ENCODE measurements at places on chromosomes 1 and 21.

DNA sequence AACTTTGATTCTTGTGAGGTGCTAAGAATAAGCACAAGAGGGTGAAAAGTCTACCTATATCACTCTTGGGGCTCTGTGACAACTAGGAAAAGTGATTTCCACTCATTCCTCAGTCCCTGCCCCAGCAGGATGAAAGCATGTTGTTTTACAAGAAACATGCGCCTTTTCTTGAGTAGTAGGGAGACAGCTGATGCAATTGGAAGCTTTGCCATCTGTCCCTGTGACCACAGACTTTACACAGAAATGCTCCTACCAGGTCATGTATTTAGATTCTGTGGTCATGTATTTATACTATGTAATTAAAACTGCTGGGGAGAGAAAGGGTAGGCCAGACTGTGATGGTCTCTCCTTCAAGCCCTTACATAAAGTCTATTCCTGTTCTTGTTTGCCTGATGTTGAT lies 445.5 kb downstream of the PTPRC start:
- no peak for DNase-seq

DNA sequence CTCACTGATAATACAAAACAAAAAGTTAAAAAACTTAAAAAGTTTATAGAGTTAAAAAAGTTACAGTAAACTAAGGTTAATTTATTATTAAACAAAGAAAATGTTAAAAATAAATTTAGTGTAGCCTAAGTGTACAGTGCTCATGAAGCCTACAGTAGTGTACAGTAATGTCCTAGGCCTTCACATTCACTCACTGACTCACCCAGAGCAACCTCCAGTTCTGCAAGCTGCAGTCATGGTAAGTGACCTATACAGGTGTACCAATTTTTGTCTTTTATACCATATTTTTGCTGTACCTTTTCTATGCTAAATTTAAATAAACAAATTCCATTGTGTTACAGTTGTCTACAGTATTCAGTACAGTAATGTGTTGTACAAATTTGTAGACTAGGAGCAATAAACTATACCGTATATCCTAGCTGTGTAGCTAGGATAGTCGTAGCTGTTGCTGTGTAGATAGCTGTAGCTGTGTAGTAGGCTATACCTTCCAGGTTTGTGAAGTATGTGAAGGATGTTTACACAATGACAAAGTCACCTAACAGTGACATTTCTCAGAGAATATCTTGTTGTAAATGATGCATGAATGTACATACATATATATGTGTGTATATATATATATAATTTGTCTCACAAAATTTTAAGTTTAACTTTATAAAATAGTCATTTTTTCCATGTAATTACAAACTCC lies 140.2 kb downstream of the TGFB2 start:
- DNase-seq = no peak

GRCh38 chr1:198563583-198563982 lies 23.1 kb upstream of the ATP6V1G3 start:
- no peak for DNase-seq

DNA sequence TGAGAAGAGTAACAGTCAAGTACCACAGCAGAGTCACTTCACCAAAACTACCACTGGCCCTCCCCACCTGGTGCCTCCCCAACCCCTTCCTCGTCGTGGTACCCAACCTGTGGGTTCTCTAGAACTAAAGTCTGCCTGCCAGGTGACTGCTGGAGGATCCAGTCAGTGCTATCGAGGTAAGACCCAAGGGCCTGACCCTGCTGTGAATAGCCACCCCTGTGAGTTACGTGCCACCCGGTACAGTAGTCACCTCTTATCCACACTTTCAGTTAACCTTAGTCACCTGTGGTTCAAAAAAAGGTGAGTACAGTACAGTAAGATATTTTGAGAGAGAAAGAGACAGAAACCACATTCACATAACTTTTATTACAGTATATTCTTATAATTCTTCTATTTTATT lies 16.5 kb downstream of the TTF2 start:
- no peak for DNase-seq

GRCh38 chr1:115233598-115233997 lies 104.5 kb downstream of the NGF start:
- no peak for DNase-seq

DNA sequence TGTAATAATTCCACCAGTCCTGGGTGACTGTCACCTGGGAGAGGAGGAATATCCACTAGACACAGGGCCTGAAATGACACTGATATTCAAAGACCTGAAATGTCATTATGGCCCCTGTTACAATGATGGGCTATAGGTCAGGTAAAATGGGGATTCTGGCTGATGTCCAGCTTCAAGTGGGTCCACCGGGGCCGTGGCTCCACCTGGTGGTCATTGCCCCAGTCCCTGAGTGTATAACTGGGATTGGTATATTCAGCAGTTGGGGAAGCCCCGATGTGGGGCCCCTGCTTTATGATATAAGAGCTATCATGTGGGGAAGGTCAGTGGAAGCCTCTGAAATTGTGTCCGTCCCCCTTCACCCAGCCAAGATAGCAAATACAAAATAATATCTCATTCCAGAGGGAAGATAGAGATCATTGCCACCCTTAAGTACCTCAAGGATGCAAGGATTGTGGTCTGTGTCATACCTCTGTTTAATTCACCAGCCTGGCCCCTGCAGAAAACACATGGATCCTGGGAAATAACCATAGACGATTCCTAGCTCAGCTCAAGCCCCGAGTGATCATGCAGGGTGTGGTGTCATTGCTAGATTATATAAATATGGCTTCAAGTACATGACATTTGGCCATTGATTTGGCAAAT lies 19.4 kb downstream of the PLEKHO1 start:
- peak; percentile 63 for DNase-seq

- no peak for DNase-seq
Observed at GRCh38 chr1:115666206-115666605, 24.4 kb downstream of the VANGL1 start.

DNA sequence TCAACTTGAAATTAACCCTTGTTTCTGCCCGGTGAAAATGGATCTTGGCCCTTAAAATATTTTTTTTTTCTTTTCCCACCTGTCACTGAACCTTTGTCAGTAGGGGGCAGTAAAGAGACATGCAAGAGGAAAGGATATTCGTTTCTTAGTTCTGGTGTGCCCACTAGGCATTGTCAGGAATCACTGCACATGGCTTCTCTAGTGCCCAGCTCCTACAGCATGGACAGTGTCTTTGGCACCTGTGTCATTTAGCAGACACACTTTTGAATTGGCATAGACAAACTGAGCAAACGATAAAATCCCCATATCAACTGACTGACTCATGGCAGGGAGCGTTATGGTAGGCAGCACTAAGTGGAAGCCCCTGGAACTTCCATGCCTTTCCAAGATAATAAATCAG lies 1048.1 kb downstream of the BRINP3 start:
- peak; percentile 15 for DNase-seq

GRCh38 chr1:171961861-171962260 lies 120.6 kb downstream of the DNM3 start:
- no peak for DNase-seq

- DNase-seq = no peak
Observed at GRCh38 chr1:179817056-179817455, 60.5 kb downstream of the TOR1AIP2 start.

GRCh38 chr1:39531526-39531925 lies 40.1 kb downstream of the BMP8A start:
- no peak for DNase-seq

GRCh38 chr1:200739702-200740570 lies 1.2 kb downstream of the CAMSAP2 start:
- DNase-seq = peak; percentile 20
